A673 (cell line): ENCODE measurements at places on chromosomes 13 and 19. TPM values are rescaled to one million over a fixed set of nuclear protein-coding genes. Genes with fewer than 3 reads are reported as not detected.
A peak's percentile ranks its signal among the peaks of the same experiment; 100 is the strongest.

The LSR gene
- 1.9 and 2.9 TPM in 2 replicates for total RNA-seq

The PSG2 gene
- total RNA-seq = not detected in 2 replicates

The ZNF181 gene
- 6.7 and 8.2 TPM in 2 replicates for total RNA-seq

The CDC42EP5 gene
- total RNA-seq = 111 and 119 TPM in 2 replicates

The FUT1 gene
- total RNA-seq = 0.06 and 0.15 TPM in 2 replicates

The LRRC63 gene
- 0.74 and 0.82 TPM in 2 replicates for total RNA-seq

The CALR3 gene
- not detected in 2 replicates for total RNA-seq

The GPR180 gene
- 7.2 and 8.3 TPM in 2 replicates for total RNA-seq

The MISP gene
- 0.11 TPM in 1 of 2 replicates, not detected in the other for total RNA-seq

- H3K27me3 ChIP-seq = no peaks in the 10 kb centered on the region
- peaks cover 12% of the 10 kb centered on the region for H3K36me3 ChIP-seq
- DNase-seq = no peak
- H3K27ac ChIP-seq = peak overlapping the region; percentile 64
- H3K4me3 ChIP-seq = no peak overlapping the region
- peaks cover 85% of the 10 kb centered on the region for H3K4me1 ChIP-seq
Observed at GRCh38 chr19:15292140-15292539, 40.2 kb downstream of the BRD4 start.

GRCh38 chr13:27264181-27264580 is 6.4 kb upstream of the RASL11A start:
- peaks cover 4% of the 10 kb centered on the region for H3K4me1 ChIP-seq
- no peak overlapping the region for H3K27ac ChIP-seq
- H3K4me3 ChIP-seq = no peak overlapping the region
- H3K27me3 ChIP-seq = no peaks in the 10 kb centered on the region
- no peak for DNase-seq
- H3K36me3 ChIP-seq = peaks cover under 1% of the 10 kb centered on the region

- no peak overlapping the region for H3K27ac ChIP-seq
- no peaks in the 10 kb centered on the region for H3K36me3 ChIP-seq
- DNase-seq = no peak
- H3K27me3 ChIP-seq = peaks cover 3% of the 10 kb centered on the region
Observed at GRCh38 chr13:40495621-40496001, 170.8 kb downstream of the FOXO1 start.

DNA sequence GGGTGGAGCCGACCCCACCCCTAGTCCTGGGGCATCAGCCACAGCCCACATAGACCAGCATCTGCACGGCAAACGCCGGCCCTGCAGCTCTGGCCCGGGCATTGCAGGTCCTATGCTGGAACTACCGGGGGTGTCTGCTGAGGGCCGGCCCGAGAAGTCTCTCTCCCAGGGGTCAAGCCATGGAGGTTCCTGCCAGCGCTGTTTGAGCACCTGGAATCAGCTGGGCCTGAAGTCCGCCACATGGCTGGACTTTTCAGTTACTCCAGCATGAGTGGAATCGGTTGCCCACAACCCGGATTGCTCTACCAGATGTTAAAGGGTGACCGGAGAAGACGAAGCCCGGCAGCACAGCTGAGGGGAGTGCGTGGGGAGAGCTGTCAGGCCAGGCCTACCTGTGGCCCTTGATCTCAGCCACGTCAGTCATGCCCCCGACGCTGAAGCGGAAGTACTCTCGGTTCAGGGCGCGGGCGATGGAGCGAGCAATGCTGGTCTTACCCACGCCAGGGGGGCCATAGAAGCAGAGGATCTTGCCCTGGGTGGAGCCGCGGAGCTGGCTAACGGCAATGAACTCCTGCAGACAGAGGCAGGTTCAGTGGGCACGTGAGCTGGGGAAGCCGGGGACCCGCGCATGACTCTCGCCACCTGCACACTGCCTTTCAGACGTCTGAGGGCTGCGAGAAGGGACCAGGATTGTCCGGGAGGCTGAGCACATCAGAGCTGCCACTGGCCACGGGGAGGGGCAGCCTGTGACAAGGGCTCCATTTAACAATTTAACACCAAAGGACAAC is 8.7 kb downstream of the RPL36 start:
- H3K4me3 ChIP-seq = no peak overlapping the region
- H3K36me3 ChIP-seq = peaks cover 73% of the 10 kb centered on the region
- DNase-seq = no peak
- H3K27ac ChIP-seq = no peak overlapping the region
- no peaks in the 10 kb centered on the region for H3K4me1 ChIP-seq

GRCh38 chr13:68996668-68997025 is 1111.0 kb upstream of the ATXN8OS start:
- no peak for DNase-seq
- H3K27me3 ChIP-seq = no peaks in the 10 kb centered on the region
- H3K36me3 ChIP-seq = no peaks in the 10 kb centered on the region
- no peak overlapping the region for H3K4me3 ChIP-seq
- H3K27ac ChIP-seq = no peak overlapping the region
- no peaks in the 10 kb centered on the region for H3K4me1 ChIP-seq

DNA sequence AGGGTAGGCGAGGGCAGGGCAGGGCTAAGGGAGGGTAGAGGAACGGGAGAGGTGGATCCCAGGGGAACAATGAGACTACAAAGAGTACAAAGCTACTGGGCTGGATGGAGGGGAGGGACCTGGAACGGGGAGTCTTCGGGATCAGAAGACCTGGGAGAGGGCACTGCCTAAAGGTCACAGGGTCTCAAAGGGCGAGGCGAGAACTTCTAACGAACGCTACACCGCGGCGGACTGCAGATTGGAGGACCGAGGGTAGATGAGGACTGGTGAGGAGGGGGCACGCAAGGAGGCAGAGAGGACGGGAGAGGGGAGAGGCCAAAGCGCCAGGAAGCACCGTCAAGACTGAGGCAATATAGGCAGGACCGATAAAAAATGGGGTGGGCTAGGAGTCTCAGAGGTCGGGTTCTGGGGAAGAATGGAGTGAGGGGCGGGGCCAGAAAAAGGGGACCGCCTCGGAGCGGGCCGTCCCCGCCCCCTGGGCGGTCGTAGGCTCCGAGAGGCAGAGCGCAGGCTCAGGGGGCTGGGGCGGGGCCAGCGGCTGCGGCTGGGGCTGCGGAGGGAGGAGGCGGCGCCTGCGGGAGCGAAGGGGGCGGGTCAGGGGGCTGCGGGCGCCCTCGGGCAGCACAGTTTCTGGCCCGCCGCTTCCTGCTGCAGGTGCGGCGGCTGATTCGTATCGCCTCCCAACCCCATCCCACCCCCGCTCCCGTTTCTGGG is 1.3 kb upstream of the KCNC3 start:
- peak overlapping the region; percentile 6 for H3K27ac ChIP-seq
- DNase-seq = peak; percentile 88
- peaks cover 9% of the 10 kb centered on the region for H3K4me1 ChIP-seq
- H3K36me3 ChIP-seq = no peaks in the 10 kb centered on the region
- H3K4me3 ChIP-seq = peak overlapping the region; percentile 41

DNA sequence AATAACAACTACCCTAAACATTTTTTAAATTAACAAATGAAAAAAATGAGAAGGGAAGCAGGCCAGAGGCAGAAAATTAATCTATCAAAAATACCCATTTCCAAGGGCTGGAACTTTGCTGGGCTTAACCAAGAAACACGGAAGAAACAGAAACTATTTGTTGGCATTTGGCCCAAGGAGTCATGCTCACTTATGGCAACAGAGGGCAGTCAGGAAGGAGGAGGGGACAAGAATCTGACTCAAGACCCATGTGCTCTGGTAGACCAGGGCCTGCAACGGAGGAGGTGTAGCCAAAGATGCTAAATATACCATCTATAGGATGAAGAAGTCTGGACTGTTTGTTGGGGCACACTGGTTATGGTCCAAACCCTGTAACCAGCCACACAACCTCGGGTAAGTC is 496.7 kb downstream of the COG6 start:
- peak; percentile 30 for DNase-seq
- H3K27me3 ChIP-seq = no peaks in the 10 kb centered on the region
- no peak overlapping the region for H3K4me3 ChIP-seq
- no peaks in the 10 kb centered on the region for H3K4me1 ChIP-seq

DNA sequence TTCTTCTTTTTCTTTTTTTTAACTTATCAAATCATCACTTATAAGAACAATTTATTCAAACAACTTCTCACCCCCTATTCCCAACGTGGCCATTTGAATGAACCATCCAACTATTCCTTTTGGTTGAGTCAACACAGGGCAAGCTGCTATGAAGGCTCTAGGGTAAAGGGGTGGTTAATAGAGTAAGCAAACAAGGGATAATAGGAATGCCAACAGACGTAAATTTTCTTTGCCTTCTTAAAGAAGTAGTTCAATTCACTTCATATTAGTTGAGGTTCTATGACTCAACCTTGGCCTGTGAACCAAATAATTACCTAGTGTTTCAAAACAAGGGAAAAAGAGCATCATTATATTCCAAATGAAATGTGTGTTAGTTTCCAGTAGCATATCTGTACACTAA is 1383.8 kb upstream of the SLC10A2 start:
- no peaks in the 10 kb centered on the region for H3K4me1 ChIP-seq
- DNase-seq = no peak
- no peaks in the 10 kb centered on the region for H3K36me3 ChIP-seq
- H3K27me3 ChIP-seq = no peaks in the 10 kb centered on the region
- no peak overlapping the region for H3K27ac ChIP-seq
- no peak overlapping the region for H3K4me3 ChIP-seq

GRCh38 chr13:72379581-72379980 is 347.8 kb downstream of the MZT1 start:
- H3K27me3 ChIP-seq = no peaks in the 10 kb centered on the region
- no peak for DNase-seq

DNA sequence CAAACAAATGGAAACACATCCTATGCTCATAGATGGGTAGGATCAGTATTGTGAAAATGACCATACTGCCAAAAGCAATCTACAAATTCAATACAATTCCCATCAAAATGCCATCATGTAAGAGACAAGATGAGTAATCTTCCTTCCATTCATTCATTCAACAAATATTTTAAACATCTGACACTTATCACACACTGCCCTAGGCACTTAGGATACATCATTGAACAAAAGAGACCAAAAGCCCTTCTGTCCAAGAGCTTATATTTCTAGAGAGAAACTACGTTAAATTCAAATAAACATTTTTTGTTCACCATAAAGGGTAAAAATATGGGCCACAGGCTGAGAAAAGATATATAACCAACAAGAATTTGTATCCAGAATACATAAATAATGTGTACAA is 20.5 kb upstream of the LHFPL6 start:
- no peak for DNase-seq
- H3K27me3 ChIP-seq = no peaks in the 10 kb centered on the region

DNA sequence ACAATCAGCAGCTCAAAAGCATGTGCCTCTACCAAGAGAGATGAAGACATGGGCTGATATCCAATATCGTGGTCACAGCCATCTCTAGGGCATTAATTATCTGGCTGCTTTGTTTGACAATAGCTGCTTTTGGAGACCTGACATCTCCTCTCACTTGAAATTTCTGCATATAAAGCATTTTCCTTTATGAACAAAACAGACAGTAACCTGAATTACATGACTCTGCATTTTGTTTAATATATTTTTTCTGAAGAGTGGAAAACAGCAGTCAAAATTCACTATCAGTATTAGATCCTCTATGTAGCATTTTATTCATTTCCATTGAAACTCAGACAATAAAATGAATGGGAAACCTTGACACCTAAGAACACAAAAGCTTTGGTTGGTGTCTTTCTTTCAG is 42.4 kb upstream of the ESD start:
- H3K27me3 ChIP-seq = peaks cover 11% of the 10 kb centered on the region
- H3K36me3 ChIP-seq = no peaks in the 10 kb centered on the region
- H3K27ac ChIP-seq = no peak overlapping the region
- no peaks in the 10 kb centered on the region for H3K4me1 ChIP-seq
- H3K4me3 ChIP-seq = no peak overlapping the region

- H3K27ac ChIP-seq = no peak overlapping the region
- H3K27me3 ChIP-seq = no peaks in the 10 kb centered on the region
- no peak overlapping the region for H3K4me3 ChIP-seq
- no peaks in the 10 kb centered on the region for H3K4me1 ChIP-seq
- DNase-seq = no peak
Observed at GRCh38 chr13:62595976-62596375, 1180.3 kb upstream of the PCDH20 start.

DNA sequence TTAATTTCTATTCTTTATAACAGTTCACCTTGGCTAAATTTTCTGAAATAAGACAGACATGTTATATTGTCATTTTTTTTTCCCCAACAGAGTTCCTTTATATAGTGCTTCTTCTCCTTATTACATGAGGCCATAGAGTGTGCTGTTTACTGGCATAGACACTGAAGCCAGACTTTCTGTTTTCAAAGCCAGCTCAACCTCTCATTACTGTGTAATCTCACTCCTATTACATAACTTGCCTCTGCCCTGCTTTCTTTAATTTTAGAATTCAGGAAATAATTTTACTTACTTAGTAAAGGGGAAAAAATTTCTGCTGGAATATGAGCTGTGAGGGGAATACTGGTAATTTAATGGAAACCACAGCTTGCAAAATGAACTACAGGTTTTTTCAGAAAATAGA is 1380.4 kb downstream of the SLITRK1 start:
- no peaks in the 10 kb centered on the region for H3K27me3 ChIP-seq
- H3K36me3 ChIP-seq = no peaks in the 10 kb centered on the region
- no peak overlapping the region for H3K4me3 ChIP-seq
- DNase-seq = no peak
- H3K4me1 ChIP-seq = no peaks in the 10 kb centered on the region
- no peak overlapping the region for H3K27ac ChIP-seq

- peak; percentile 75 for DNase-seq
- H3K36me3 ChIP-seq = no peaks in the 10 kb centered on the region
- H3K27ac ChIP-seq = peak overlapping the region; percentile 95
- H3K4me1 ChIP-seq = peaks cover 27% of the 10 kb centered on the region
- H3K27me3 ChIP-seq = no peaks in the 10 kb centered on the region
- peak overlapping the region; percentile 38 for H3K4me3 ChIP-seq
Observed at GRCh38 chr19:47227352-47228167, 3.4 kb downstream of the BBC3 start.

GRCh38 chr19:33947265-33947964 is 150.7 kb downstream of the KCTD15 start:
- H3K27ac ChIP-seq = no peak overlapping the region
- H3K36me3 ChIP-seq = no peaks in the 10 kb centered on the region
- no peak for DNase-seq
- no peaks in the 10 kb centered on the region for H3K4me1 ChIP-seq
- no peak overlapping the region for H3K4me3 ChIP-seq
- no peaks in the 10 kb centered on the region for H3K27me3 ChIP-seq

- peaks cover 98% of the 10 kb centered on the region for H3K36me3 ChIP-seq
- peaks cover 49% of the 10 kb centered on the region for H3K4me1 ChIP-seq
- peak overlapping the region; percentile 97 for H3K27ac ChIP-seq
- H3K4me3 ChIP-seq = peak overlapping the region; percentile 82
Observed at GRCh38 chr13:109776575-109776974, 9.8 kb downstream of the IRS2 start.

DNA sequence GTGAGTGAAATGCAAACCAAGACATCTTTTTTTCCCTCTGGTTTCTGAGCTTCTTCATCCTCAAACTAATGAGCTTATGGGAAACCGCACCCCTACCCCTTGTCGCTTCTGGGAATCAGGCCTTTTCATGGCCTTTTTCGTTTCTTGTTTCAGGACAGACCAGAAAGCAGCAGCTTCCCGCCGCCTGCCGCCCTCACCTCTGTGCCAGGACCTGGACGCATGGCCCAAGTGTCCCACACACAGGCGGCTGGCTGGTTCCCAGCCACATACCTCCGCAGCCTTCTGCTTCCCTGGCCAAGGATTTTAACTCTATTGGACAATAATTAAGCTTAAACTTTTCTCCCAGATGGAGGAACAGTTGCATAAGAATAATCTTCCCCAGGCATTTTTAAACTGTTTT is 114.1 kb upstream of the SLITRK1 start:
- H3K36me3 ChIP-seq = no peaks in the 10 kb centered on the region
- no peak overlapping the region for H3K27ac ChIP-seq
- DNase-seq = no peak
- H3K4me1 ChIP-seq = no peaks in the 10 kb centered on the region
- no peaks in the 10 kb centered on the region for H3K27me3 ChIP-seq
- no peak overlapping the region for H3K4me3 ChIP-seq
